ENCODE measurements at places on chromosomes 2 and 18. TPM values are rescaled to one million over a fixed set of nuclear protein-coding genes. Genes with fewer than 3 reads are reported as not detected.

Gene FAM110C
- total RNA-seq = 0.28 TPM

Gene ALPI
- not detected for total RNA-seq

Gene IL36RN
- not detected for total RNA-seq

Gene MC5R
- not detected for total RNA-seq

Gene CFAP53
- 0.14 TPM for total RNA-seq

Gene CIB4
- not detected for total RNA-seq

Gene HOXD1
- 15.4 TPM for total RNA-seq

Gene REG1B
- total RNA-seq = not detected

Gene C2orf80
- total RNA-seq = not detected

Gene KCNF1
- total RNA-seq = 1.0 TPM

Gene GPBAR1
- total RNA-seq = not detected

Gene TET3
- total RNA-seq = 8.7 TPM

Gene CHRNG
- not detected for total RNA-seq

Gene TUBA3D
- total RNA-seq = not detected

Gene SERPINB5
- total RNA-seq = 0.51 TPM

Gene GKN2
- not detected for total RNA-seq

Gene SERPINB12
- not detected for total RNA-seq

Gene HTR2B
- 4.4 TPM for total RNA-seq

Gene UGT1A3
- not detected for total RNA-seq

Gene CCDC85A
- 21.4 TPM for total RNA-seq

Gene ARHGAP15
- not detected for total RNA-seq

Gene TGFA
- total RNA-seq = 22.6 TPM

Gene BIN1
- 34.4 TPM for total RNA-seq

Gene QPCT
- 4.0 TPM for total RNA-seq

Gene CXXC1
- 51.3 TPM for total RNA-seq

Gene MPP4
- total RNA-seq = 2.2 TPM

Gene STARD6
- total RNA-seq = not detected

Gene SKOR2
- not detected for total RNA-seq

Measured in dermis blood vessel endothelial cell (primary cell).